ENCODE measurements at places on chromosomes 7 and 10.

- DNase-seq: no peak
Observed at GRCh38 chr7:116353647-116354046, 143.3 kb downstream of the TES start.

DNA sequence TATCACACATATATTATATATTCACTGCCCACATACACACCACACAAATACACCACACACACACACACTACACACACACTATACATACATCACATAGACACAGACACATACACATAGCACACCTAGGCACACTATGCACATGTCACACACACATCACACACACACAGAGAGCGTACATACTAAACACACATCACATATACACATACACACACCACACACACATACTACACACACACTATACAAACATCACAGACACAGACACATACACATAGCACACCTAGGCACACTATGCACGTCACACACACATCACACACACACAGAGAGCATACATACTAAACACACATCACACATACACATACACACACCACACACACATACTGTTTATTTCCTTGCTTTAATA, 165.5 kb downstream of the KCNMA1 start:
- no peak for DNase-seq

- no peak for DNase-seq
Observed at GRCh38 chr7:150657526-150657925, 25.3 kb upstream of the GIMAP6 start.

- no peak for DNase-seq
Observed at GRCh38 chr10:45444976-45445898, 71.2 kb downstream of the ALOX5 start.

- DNase-seq: no peak
Observed at GRCh38 chr7:25820432-25821040, 331.5 kb upstream of the NFE2L3 start.

GRCh38 chr10:9038146-9038714, 983.7 kb downstream of the GATA3 start:
- no peak for DNase-seq

- DNase-seq: no peak
Observed at GRCh38 chr7:29562307-29562706, 1.3 kb upstream of the PRR15 start.

DNA sequence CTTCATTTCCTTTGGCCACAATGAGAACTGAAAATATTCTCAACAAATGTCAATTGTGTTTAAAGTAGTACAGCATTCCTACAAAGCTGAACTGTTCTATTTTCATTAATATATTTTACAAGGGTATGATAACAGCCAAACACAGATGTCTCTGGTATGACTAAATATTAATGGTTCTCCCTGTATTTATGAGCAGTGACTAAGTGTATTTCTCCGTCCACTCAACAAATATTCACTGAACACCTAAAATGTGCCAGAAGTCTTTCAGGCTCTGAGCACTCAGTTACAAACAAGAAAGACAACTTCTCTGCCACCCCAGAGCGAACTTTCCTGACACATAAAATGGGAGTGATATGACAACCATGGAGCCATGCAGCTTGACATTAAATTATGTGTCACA, 135.6 kb downstream of the VPS41 start:
- no peak for DNase-seq
